ENCODE measurements at places on chromosomes 5 and 9.

GRCh38 chr5:93567424-93567823, 13.6 kb downstream of the NR2F1-AS1 start:
- DNase-seq: no peak

- DNase-seq: no peak
Observed at GRCh38 chr5:76204713-76205112, 121.5 kb downstream of the SV2C start.

- DNase-seq: no peak
Observed at GRCh38 chr5:168072665-168073064, 218.8 kb upstream of the WWC1 start.

GRCh38 chr9:2013743-2014475, 1.2 kb upstream of the SMARCA2 start:
- no peak for DNase-seq

GRCh38 chr9:110099236-110100095, 108.5 kb downstream of the C9orf152 start:
- DNase-seq: no peak

DNA sequence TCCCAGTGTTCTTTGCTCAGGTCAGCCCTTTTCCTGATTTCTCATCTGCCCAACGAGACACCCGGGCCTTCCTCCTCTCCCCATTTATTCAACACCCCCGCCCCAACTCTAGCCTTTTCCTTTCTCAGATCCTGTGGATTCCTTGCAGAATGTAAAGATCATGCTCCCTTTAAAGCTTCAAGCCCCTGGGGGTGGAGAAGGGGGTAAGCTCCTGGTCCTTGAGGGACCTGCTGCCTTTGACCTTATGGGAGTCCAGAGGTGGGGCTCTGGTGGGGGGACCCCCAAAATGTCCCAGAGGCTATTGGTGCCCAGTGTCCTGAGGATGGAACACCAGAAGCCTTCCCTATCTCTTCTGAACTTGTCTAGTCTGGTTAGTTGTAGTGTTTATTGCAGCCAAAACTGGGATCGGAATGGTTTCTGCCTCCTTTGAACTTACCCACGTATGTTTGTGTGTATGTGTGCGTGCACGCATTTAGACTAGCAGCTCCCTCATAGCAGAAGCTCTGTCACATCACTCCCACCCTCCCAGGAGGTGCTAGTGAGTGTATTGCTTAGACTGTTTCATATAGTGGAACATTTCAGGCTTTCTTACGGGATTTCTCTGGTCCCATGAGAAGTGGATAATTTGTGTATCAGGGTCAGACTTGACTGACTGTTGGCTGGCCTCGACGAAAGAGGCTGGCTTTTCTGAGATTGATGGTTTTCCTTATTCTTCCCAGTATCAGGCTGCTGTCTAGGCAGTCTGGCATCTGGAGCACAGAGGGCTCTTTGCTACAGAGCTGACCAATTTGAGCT, 1.1 kb downstream of the GALNT10 start:
- DNase-seq: no peak

DNA sequence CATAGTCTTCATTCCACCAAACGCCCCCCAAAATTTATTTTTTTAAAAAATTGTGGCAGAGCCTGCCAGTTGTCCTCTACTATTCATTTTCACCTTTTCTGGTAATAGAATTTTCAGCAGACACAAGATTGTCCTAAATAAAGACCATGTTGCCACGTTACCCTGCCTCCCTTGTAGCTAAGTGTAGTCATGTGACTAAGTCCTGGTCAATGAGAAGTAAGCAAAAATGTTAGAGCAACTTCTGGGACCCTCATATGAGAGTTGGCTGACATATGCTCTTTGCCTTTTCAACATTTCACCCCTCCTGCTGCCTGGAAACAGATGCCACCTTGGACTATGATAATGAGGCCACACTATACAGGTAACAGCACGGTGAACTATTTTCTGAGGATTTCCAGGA, 203.1 kb downstream of the PIK3R1 start:
- DNase-seq: no peak

GRCh38 chr9:4829969-4830368, 37.2 kb downstream of the RCL1 start:
- DNase-seq: no peak

DNA sequence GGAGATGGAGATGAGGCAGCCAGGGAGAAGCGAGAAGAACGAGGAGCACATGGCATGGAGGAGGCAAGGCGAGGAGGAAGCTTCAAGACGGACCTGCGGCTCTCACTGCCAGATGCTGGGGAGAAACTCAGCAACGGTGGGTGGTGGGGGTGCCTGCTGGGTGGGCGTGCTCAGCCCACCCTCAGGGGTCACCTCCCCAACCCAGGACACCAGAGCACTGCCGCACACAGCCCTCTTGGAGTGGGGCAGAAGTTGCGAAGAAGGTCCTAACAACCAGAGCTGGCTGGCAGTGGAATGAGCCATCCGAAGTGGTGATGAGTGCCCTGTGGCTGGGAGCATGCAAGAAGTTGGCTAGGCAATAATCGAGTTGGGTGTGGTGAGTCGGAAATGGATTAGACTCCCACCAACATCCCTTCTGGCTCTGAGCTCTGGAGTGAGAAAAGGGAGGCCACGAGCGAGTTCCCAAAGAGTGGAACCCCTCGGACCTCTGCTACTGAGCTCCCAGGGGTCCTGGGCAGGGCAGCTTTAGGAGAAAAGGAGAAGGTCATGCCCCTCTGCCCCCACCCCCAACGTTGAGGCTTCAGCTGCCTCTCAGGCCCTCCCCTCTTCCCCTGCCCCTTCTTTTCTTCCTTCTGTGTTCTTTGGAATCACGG, 212.7 kb upstream of the MVB12B start:
- DNase-seq: no peak

- no peak for DNase-seq
Observed at GRCh38 chr5:94470802-94471201, 147.6 kb downstream of the KIAA0825 start.

DNA sequence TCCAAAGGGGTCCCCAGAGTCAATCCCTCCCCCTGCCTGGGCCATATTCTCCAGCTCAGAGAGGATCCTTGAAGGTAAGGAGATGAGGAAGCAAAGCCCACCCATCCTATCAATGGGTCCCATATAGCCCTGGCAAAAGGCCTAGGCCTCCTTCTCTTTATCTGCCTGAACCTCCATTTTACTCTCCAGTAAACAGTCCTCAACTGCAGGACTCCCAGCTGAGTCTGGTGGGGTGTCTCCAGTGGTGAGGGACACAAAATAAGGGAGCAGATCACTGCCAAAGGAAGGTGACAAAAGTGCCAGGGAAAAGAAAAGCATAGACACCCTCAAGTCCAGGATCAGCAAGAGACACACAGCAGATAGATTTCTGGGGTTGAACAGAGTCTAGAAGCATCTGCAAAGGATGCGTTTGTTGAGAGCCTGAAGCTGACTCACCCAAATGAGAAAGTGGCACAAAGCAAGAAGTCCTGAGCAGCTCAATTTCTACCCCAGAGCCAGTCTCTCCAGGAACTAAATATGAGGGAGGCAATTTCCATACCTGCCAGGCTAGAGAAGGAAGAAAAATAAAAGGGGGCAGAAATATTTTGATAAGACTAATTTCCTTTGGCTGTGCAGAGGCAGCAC, 2.7 kb upstream of the EBF1 start:
- DNase-seq: no peak

DNA sequence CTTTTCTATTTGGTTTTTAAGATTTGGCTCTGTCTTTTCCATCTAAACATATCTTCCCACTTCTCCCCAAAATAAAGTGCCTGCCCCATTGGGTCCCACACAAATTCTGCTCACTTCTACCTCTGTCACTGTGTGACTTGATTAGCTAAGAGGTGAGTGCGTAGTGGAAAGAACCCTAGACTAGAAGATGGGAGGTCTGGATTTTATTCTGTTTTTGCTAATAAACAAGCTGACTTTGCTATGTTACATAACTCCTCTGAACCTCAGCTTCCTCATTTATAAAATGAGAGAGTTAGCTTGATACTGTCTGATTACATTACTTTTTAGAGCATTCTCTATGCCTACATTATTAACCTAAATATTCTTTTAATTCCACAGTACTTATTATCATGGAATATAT, 51.3 kb upstream of the PTGER4 start:
- DNase-seq: no peak

DNA sequence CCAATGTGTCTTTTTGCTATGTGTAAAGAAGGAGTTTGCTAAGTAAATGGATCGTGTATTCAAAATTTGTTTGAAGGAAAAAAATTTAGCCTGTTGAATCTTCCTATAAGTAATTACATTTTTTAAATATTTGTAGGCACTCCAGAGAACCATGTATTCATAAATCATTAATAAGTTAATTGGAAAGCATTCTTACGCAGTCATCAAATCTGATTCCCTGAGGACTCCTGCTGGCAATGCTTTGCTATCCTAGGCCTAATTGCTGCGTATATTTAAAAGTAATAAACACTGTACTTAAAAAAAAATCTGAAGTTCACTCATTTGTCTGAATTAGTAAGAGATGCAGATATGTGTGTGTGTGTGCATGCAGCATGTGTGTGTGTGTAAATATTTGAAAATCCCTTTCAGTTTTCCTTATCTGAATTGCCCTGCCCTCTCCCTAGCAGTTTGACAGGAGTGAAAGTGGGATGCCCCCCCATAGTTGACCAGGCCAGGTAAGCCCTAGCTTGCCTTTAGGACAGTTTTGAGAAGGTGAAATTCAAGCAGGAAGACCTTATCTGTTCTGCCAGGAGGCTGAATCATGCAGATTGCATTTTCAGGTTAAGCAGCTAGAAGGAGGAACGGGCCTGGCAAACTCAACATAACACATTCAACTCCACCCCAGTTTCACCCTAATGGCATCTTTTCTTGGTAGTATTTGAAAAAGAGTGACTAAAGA, 81.2 kb upstream of the DNAH5 start:
- no peak for DNase-seq

DNA sequence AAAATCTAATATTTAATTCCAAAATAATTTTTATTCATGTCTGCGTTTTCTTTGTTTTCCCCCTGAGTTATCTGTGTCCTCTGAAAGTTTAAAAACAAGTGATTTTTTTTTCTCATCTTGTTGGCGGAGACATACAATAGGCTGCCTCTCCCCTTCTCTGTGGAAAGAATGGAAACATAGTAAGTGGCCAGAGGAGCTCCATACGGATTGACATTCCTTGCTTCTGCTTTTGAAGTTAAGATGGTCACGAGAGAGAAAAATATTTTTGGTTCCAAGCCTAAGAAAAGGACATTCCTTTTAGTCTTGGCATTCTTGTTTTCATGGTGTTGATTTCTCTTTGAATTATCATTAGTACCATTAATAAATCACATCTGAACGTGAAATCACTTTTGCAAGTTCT, 28.3 kb downstream of the ZNF462 start:
- no peak for DNase-seq

GRCh38 chr9:132042324-132042723, 37.3 kb downstream of the MED27 start:
- no peak for DNase-seq

DNA sequence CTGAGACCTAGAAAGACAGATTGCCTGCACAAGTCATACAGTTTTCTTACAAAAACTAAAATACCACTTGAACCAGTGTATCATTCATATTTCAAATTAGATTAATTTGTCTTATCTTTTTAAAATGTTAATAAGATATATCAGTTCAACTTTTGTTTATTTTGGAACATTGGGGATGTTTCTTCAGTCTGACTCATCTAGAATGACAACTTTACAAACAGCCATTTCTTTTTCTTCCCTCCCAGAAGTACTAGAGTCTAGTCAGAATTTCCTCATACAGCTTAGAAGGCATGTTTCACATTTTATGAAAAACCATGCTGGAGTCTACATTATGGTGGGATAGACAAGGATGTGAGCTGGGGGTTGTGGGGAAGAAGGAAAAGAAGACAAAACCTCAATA, 262.5 kb downstream of the NFIB start:
- no peak for DNase-seq

- DNase-seq: peak; percentile 52
Observed at GRCh38 chr9:70421272-70422180, 7.1 kb upstream of the KLF9 start.

GRCh38 chr5:132499440-132500243, 9.1 kb upstream of the IRF1 start:
- DNase-seq: no peak

DNA sequence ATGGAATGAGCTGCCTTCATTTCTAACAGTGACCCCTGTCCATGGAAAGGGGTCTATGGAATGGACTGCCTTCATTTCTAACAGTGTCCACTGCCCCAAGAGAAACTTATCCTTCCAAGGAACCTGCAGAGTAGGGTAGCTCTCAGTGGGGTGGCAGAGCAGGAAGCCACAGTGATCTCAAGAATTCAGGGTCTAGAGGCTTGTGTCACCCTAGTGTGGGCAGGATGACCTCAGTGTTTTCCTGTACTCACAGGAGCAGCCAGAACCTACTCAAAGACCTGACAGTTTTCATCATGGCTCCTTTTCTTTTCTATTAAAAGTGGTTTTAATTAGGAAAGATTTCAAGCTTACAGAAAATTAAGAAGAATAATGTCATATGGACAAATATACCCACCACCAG, 27.5 kb downstream of the SEC61B start:
- DNase-seq: no peak

DNA sequence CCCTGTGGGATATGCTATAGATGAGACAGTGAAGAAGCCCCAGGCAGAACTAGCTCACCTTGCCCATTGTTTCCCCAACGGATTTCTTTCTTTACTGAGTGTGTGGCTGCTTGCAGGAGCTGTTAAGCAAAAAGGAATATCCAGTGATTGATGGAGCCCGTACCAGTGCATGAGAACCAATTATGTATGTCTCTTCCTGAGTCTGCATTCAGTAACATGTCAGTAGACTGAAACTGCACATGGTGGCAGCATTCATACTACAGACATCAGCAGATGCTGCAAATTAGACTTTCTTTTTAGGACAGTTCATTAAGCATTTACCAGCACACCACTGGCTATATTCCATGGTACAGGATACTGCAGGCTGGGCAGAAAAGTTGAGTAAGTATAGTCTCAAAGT, 90.3 kb upstream of the PLCXD3 start:
- DNase-seq: no peak

DNA sequence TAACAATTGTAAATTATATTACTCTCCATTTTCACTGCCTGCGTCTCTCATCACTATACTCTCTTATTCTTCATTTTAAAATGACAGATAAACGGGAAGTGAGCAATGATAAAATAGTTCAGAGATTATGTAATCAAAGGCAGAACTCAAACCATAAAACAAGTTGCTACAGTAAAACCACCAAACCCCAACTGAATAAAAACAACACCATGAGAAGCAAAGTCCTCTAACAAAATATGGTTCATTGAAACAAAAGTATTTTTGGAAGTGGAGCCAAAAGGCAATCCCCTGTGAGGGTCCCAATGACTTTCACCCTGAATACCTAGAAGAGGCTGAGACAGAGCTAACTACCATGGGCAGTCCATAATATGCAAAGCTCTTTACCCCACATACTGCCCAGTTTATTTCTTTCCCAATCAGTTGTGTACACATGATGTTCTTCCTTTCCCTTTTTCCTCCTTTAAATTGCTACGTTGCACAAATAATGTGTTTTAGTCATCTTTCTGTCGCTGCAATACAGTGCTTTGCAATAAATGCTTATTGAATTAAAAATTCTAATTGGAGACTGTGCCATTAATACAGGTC, 64.0 kb upstream of the PTGER4 start:
- DNase-seq: no peak

DNA sequence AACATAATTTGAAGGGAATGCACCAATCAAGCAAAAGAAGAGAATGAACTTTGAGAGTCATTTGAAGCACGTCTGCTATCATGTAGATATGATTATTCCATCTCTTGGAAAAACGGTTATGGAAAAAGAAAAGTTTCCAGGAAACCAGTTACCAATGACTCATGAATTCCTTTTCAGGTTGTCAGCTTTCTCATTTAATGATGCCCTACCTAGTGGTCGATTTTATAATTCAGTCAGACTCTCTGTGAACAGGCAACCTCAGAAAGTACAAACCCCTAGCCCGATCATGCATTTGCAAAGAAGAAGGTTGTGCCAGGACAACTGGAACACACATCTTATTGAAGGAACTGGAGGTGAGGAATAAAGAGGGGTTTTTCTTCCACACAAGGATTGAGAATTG, 355.1 kb upstream of the GRIA1 start:
- DNase-seq: no peak
